ENCODE measurements at places on chromosomes 11 and 22.
A peak's percentile ranks its signal among the peaks of the same experiment; 100 is the strongest.

DNA sequence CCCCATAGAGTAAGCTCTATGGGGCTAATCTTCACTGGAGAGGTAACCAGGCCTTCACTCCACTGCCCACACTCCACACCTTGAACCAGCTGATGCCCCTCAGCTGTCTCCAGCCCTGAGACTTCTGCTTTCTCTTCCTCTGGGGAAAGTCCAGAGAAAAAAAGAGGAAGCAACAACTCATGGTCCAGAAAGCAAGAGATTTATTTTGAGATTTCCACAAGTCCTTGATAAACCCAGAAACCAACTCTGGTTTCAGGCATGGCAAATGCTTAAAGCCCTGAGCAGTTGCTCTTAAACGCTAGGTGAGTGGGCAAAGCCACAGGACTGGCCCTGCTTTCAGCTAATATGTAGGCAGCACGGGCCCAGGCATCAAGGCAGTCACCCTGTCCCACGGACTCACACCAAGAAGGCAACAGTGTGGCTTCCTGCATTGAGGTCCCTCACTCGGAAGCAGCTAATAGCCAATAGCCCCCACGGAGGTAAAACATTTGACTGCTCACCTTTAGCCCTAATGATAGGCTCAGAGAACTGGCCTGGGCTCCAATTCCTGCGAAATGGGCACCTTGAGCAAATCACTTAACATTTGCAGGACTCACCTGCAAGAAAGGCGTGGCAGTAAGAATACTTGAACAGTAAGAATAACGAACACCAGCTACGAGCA is 4.3 kb downstream of the CYB561A3 start:
- no peak for DNase-seq

DNA sequence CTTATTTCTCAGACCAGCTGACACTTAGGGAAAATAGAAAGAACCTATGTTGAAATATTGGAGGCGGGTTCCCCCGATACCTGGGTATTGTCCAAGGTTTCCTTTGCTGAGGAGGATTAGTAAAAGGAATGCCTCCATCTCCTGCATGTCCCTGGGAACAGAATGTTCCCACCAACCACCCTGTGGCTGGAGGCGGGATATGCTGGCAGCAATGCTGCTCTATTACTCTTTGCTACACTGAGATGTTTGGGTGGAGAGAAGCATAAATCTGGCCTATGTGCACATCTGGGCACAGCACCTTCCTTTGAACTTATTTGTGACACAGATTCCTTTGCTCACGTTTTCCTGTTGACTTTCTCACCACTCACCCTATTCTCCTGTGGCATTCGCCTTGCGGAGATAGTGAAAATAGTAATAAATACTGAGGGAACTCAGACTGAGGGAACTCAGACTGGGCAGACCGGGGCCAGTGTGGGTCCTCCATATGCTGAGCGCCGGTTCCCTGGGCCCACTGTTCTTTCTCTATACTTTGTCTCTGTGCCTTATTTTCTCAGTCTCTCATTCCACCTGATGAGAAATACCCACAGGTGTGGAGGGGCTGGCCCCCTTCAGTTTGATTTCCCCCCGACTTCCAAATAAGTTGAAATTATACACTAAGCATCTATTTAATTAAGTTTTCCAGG is 32.1 kb downstream of the IGLL1 start:
- no peak for DNase-seq

DNA sequence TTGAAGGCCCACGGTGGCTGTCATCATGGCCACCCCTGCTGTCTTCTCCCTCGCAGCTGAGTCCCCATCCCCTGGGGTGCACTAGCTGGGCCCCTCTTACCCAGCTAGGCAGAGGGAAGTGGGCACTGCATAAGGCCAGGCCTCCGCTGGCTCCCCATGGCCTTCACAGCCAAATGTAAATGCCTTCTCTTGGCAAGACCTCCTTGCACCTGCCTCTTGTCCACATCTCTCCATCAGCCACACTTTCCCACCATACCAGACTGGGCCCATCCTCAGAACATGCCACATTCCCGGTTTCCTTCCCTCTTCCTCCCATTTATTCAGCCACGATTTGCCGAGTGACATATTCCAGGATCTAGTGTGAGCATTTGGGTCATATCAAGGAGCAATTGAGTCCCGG is 49.7 kb downstream of the NECTIN1 start:
- DNase-seq = no peak

GRCh38 chr22:41966607-41967240 is 2.5 kb upstream of the SEPTIN3 start:
- DNase-seq = peak; percentile 69

- DNase-seq = no peak
These were observed 3.7 kb downstream of the KRTAP5-4 start for GRCh38 chr11:1618231-1618630.

Measured in foreskin keratinocyte (primary cell).